ENCODE measurements at places on chromosomes 3 and 15. TPM values are rescaled to one million over a fixed set of nuclear protein-coding genes. Genes with fewer than 3 reads are reported as not detected.

The ANKRD63 gene
- 1.8 TPM for total RNA-seq

DNA sequence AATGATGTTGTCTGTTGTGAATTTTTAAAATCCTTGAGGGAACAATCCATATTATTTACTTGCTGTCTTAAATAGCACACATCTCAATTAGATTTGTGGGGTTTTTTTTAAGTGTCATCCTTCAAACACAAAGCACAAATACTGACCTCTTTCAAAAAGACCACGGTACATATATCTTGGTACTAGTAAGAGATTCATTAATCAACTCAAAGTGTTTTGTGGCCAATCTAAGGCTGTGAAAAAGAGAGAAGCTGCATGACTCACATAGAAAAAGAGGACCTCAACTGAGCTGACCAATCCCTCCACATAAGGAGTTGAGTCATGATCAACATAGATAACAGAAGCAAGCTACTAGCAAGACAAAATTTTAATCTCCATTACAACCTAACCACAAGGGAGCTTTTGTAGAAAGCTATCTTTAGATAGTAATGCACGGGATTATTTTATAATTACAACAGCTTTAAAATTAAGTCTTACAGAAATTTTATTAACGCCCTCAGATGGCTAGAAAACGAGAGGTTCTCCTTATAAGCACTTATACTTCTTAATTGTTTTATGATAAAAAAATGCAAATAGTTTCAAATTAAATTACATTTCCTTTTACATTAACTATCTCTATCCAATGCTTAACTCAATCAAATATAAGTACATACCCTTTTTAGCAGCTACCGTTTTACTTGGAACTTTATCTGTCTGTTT is 60.5 kb downstream of the TOP2B start:
- H3K27me3 ChIP-seq: no peaks in the 10 kb centered on the region
- H3K4me1 ChIP-seq: no peaks in the 10 kb centered on the region
- H3K4me3 ChIP-seq: no peak overlapping the region
- H3K27ac ChIP-seq: peak overlapping the region; percentile 51

DNA sequence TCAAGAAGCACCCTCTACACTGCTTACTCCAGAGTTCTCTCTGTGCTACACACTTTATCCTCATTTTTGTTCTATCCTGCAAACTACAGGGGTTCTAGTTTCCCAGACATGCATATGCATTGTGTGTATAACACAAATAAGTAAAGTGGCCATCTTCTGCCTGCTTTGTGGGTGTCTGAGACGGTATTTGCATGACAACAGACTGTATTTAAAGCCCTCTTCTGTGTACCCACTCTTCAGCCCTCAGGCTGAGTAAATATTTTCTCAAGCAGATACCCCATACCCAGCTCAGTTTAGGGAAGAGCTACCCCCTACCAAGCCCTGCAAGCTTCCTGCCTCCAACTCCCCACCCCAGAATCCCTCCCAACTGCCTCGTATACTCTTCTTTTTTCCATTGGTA is 31.7 kb downstream of the SYNPR start:
- H3K36me3 ChIP-seq: no peaks in the 10 kb centered on the region
- DNase-seq: no peak
- no peaks in the 10 kb centered on the region for H3K27me3 ChIP-seq
- H3K4me3 ChIP-seq: no peak overlapping the region

GRCh38 chr3:11211531-11212298 is 57.4 kb downstream of the HRH1 start:
- no peaks in the 10 kb centered on the region for H3K4me1 ChIP-seq
- H3K27ac ChIP-seq: no peak overlapping the region
- H3K27me3 ChIP-seq: peaks cover 58% of the 10 kb centered on the region
- H3K36me3 ChIP-seq: no peaks in the 10 kb centered on the region

DNA sequence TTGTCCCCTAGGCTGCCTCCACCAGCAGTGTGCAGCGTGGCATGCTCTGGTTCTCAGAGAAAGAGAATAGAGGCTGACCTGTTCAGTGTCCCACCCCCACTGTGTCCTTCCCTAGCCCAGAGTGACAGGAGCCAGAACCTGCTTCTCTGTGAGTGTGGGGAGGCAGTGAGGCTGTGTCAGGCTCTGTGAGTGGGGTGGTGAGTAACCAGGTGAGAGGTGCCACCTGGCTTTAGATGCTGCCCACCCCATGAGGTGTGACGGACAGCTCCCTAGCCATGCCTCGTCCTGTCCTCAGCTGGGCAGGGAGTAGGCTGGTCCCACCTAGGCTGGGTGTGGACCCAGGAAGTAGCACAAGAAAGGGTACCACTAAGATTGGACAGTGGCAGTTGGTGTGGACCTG is 6.3 kb downstream of the TEX264 start:
- H3K27me3 ChIP-seq: no peaks in the 10 kb centered on the region
- peaks cover 7% of the 10 kb centered on the region for H3K4me1 ChIP-seq
- DNase-seq: no peak
- H3K4me3 ChIP-seq: no peak overlapping the region
- H3K36me3 ChIP-seq: peaks cover 15% of the 10 kb centered on the region
- H3K27ac ChIP-seq: no peak overlapping the region

DNA sequence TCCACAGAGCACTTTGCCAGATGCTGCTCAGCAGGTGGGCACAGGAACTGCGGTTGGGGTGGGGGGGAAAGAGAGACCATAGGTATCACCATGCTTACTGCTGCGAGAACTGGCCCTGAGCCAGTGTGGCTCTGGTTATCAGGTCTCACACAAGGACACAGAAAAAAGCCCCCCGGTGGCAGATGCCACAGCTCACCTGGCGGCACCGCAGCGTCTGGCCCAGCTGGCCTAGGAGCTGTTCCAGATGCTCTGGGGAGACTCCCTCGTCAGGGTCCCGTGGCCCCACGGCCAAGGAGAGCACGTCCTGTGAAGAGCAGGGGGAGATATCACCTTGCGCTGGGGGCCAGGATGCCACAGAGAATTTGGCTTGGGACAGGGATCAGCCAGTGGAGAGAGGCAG is 10.8 kb downstream of the CDAN1 start:
- H3K27ac ChIP-seq: no peak overlapping the region
- peaks cover 84% of the 10 kb centered on the region for H3K36me3 ChIP-seq
- no peak for DNase-seq
- no peaks in the 10 kb centered on the region for H3K4me1 ChIP-seq

The CP gene
- total RNA-seq: 0.75 TPM

DNA sequence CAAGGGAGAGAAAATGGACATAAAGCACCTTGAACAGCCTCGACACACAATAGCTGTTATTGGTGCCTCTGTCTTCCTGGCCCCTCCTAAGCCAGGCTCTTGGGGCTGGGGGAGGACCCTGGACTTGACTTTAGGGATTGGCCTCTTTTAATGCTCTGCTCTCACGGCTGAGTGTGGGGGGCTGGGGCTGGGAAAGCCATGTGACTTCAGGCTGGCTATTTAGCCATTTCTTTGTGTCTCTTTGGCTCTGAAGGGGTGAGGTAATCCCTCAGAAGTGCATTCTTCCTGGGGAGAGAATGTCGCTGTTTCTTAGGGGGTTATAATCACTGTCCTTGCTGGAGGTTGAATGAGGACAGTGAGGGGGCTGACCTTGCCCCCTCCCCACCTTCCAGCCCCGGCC is 26.2 kb downstream of the MAGEF1 start:
- H3K4me1 ChIP-seq: no peaks in the 10 kb centered on the region
- H3K27me3 ChIP-seq: peaks cover 37% of the 10 kb centered on the region
- DNase-seq: no peak
- H3K36me3 ChIP-seq: no peaks in the 10 kb centered on the region

- H3K36me3 ChIP-seq: no peaks in the 10 kb centered on the region
- DNase-seq: no peak
- H3K27me3 ChIP-seq: no peaks in the 10 kb centered on the region
Measured at GRCh38 chr15:38687775-38688495, 123.3 kb upstream of the RASGRP1 start.

- peak; percentile 57 for DNase-seq
- peaks cover 4% of the 10 kb centered on the region for H3K4me1 ChIP-seq
- H3K36me3 ChIP-seq: no peaks in the 10 kb centered on the region
- H3K4me3 ChIP-seq: no peak overlapping the region
Measured at GRCh38 chr3:16249336-16249735, 15.4 kb downstream of the DPH3 start.

DNA sequence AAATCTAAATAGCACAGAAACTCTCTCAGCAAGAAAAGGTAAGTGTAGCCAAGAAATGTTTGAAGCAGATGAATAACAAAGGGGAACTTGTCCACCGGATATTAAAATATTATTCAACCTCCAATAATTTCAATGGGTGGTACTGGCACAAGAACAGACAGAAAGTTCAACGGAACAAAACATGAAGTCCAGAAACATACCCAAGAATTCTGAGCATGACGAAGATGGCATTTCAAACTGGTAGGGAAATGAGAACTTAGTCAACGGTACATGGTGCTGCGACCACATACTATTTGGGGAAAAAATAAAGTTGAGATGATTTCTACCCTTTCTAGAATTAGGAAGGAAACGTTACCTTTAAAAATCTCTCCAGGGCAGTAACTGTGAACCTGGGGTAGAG is 5.5 kb downstream of the CHSY1 start:
- peaks cover 12% of the 10 kb centered on the region for H3K4me1 ChIP-seq
- H3K4me3 ChIP-seq: no peak overlapping the region
- H3K36me3 ChIP-seq: peaks cover 14% of the 10 kb centered on the region
- no peak for DNase-seq
- H3K27ac ChIP-seq: no peak overlapping the region

- no peaks in the 10 kb centered on the region for H3K27me3 ChIP-seq
- H3K4me1 ChIP-seq: no peaks in the 10 kb centered on the region
- no peak overlapping the region for H3K4me3 ChIP-seq
- no peaks in the 10 kb centered on the region for H3K36me3 ChIP-seq
Measured at GRCh38 chr15:26201177-26201858, 338.2 kb upstream of the ATP10A start.

- H3K36me3 ChIP-seq: 0 out of 3 replicates have a peak, but pooled peaks cover 4% of the 10 kb centered on the region
- peaks cover 11% of the 10 kb centered on the region for H3K4me1 ChIP-seq
- H3K27ac ChIP-seq: no peak overlapping the region
- H3K27me3 ChIP-seq: no peaks in the 10 kb centered on the region
Measured at GRCh38 chr3:42180901-42181300, 85.1 kb downstream of the CCK start.

The SNX22 gene
- total RNA-seq: 1.8 TPM

The GOLGA8Q gene
- not detected for total RNA-seq

The SLC7A14 gene
- total RNA-seq: not detected

DNA sequence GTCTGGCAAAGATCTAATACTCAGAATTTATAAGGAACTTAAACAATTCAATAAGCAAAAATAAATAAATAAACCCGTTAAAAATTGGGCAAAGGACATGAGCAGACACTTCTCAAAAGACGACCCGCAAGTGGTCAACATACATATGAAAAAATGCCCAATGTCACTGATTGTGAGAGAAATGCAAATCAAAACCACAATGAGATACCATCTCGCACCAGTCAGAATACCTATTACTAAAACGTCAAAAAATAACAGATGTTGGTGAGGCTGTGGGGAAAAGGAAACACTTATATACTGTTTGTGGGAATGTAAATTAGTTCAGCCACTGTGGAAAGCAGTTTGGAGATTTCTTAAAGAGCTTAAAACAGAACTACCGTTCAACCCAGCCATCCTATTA is 188.0 kb upstream of the MRPL3 start:
- DNase-seq: no peak
- H3K36me3 ChIP-seq: no peaks in the 10 kb centered on the region
- H3K4me1 ChIP-seq: no peaks in the 10 kb centered on the region
- no peaks in the 10 kb centered on the region for H3K27me3 ChIP-seq
- H3K4me3 ChIP-seq: no peak overlapping the region
- no peak overlapping the region for H3K27ac ChIP-seq

The LHFPL4 gene
- total RNA-seq: not detected

GRCh38 chr15:52288986-52289385 is 6.6 kb downstream of the MYO5C start:
- DNase-seq: no peak
- H3K27me3 ChIP-seq: peaks cover 40% of the 10 kb centered on the region
- no peak overlapping the region for H3K27ac ChIP-seq
- H3K4me1 ChIP-seq: no peaks in the 10 kb centered on the region
- no peak overlapping the region for H3K4me3 ChIP-seq

- peaks cover 14% of the 10 kb centered on the region for H3K27me3 ChIP-seq
- peak; percentile 87 for DNase-seq
- no peak within 1 kb of the TSS for H3K27ac ChIP-seq
Measured at GRCh38 chr15:80695099-80695910, at the start of gene ABHD17C. TSS of gene ABHD17C (plus strand) at chr15:80695310. CDS start at chr15:80695430, 120 bp downstream.

DNA sequence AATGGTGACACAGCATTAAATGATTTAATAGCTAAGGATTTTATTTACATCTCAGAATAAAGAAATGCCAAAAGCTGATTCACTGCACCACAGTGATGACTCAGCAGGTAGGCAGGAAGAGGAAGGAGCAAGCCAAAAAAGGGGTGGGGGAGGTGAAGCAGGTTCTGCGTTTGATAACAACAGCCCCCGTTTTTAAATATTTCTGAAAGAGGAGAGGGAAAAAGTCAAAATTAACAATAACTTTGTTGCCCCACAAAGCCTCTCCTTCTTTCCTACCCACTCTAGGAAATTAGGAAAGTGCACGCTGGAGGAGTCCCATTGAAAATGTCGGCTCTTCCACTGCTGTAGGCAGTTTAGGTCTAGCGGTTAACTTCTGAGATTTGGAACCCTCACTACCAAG is 9.9 kb upstream of the CCDC54 start:
- H3K27me3 ChIP-seq: no peaks in the 10 kb centered on the region
- H3K4me1 ChIP-seq: no peaks in the 10 kb centered on the region
- DNase-seq: peak; percentile 47
- no peak overlapping the region for H3K4me3 ChIP-seq

- H3K4me3 ChIP-seq: no peak overlapping the region
- H3K4me1 ChIP-seq: peaks cover 2% of the 10 kb centered on the region
- no peaks in the 10 kb centered on the region for H3K36me3 ChIP-seq
- no peaks in the 10 kb centered on the region for H3K27me3 ChIP-seq
- no peak for DNase-seq
Measured at GRCh38 chr15:44781128-44781810, 44.9 kb downstream of the TRIM69 start.

DNA sequence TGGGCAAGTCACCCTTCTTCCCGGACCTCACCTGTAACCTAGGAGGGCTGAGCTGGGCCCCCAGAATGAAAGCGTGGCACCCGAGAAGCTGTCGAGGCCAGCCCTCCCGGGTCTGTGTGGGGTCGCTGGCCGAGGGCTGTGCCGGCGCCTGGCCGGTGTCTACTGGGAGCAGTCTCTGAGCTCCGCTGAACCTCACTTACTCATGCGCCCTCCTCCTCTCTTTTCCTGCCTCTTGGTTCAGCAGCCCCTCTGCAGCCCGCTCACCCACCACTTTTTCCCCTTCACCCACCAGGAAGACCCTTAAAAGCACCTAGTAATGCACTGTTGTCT is 419 bp downstream of the HYKK start:
- DNase-seq: peak; percentile 38
- no peaks in the 10 kb centered on the region for H3K36me3 ChIP-seq
- H3K27ac ChIP-seq: no peak overlapping the region
- H3K27me3 ChIP-seq: no peaks in the 10 kb centered on the region
- H3K4me1 ChIP-seq: peaks cover 10% of the 10 kb centered on the region
- H3K4me3 ChIP-seq: peak overlapping the region; percentile 60

GRCh38 chr15:63544258-63545026 is 40.0 kb downstream of the USP3 start:
- no peaks in the 10 kb centered on the region for H3K27me3 ChIP-seq
- H3K27ac ChIP-seq: peak overlapping the region; percentile 53
- DNase-seq: no peak

The GUCA1C gene
- not detected for total RNA-seq

The ROBO2 gene
- 1.7 TPM for total RNA-seq

- DNase-seq: peak; percentile 58
- no peaks in the 10 kb centered on the region for H3K27me3 ChIP-seq
- H3K36me3 ChIP-seq: no peaks in the 10 kb centered on the region
- no peak overlapping the region for H3K27ac ChIP-seq
Measured at GRCh38 chr3:192444096-192444790, 283.1 kb downstream of the FGF12 start.

- H3K4me3 ChIP-seq: no peak overlapping the region
- peak overlapping the region; percentile 90 for H3K27ac ChIP-seq
- no peak for DNase-seq
- peaks cover 23% of the 10 kb centered on the region for H3K4me1 ChIP-seq
- no peaks in the 10 kb centered on the region for H3K36me3 ChIP-seq
- no peaks in the 10 kb centered on the region for H3K27me3 ChIP-seq
Measured at GRCh38 chr3:196843435-196844110, 24.1 kb upstream of the SENP5 start.

Data from K562 (cell line).